AG08396 (cell line): ENCODE measurements at places on chromosomes 2 and 18.
A peak's percentile ranks its signal among the peaks of the same experiment; 100 is the strongest.

GRCh38 chr2:111930875-111931274, 32.5 kb downstream of the MERTK start:
- DNase-seq: peak; percentile 21

DNA sequence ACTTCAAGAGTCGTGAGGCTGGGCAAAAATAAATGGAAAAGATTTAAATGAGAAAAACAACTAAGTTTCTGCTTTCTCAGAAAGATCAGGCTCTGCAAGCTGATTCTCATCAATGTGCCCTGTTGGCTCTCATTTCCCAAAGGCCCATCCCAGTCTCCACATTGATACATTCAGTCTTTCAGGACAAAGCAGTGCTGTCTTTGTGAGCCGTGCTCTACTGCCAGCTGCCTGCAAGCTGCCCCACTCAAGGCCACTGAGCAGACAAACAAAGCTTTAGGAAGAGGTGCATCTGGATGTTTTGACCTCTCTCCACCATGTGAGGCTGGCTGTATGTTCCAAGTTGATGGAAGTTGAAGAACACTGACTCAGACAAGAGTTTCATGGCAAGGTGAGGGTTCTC, 48.8 kb downstream of the FSHR start:
- no peak for DNase-seq

GRCh38 chr2:22807872-22808271, 577.1 kb upstream of the KLHL29 start:
- DNase-seq: no peak

DNA sequence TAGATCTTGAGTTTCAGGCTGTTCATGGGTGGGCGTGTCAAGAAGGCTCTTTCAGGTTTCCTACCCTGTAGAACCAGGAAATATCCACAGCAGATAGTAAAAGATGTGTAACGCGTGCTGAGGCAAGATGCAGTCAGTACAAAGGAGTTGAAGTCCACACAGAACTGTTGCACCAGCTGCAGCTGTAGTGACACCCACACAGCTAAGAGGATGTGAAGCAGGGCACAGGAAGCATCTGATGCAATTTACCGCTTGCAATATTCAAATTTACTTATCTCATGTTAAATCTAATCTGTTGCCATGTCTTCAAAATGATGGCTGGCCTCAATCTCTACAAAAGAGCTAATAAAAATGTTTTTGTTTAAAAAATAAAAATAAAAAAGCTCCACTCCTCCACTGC, 132.8 kb downstream of the ARHGAP15 start:
- no peak for DNase-seq

- DNase-seq: no peak
Measured at GRCh38 chr2:135064149-135064548, 12.1 kb downstream of the RAB3GAP1 start.

DNA sequence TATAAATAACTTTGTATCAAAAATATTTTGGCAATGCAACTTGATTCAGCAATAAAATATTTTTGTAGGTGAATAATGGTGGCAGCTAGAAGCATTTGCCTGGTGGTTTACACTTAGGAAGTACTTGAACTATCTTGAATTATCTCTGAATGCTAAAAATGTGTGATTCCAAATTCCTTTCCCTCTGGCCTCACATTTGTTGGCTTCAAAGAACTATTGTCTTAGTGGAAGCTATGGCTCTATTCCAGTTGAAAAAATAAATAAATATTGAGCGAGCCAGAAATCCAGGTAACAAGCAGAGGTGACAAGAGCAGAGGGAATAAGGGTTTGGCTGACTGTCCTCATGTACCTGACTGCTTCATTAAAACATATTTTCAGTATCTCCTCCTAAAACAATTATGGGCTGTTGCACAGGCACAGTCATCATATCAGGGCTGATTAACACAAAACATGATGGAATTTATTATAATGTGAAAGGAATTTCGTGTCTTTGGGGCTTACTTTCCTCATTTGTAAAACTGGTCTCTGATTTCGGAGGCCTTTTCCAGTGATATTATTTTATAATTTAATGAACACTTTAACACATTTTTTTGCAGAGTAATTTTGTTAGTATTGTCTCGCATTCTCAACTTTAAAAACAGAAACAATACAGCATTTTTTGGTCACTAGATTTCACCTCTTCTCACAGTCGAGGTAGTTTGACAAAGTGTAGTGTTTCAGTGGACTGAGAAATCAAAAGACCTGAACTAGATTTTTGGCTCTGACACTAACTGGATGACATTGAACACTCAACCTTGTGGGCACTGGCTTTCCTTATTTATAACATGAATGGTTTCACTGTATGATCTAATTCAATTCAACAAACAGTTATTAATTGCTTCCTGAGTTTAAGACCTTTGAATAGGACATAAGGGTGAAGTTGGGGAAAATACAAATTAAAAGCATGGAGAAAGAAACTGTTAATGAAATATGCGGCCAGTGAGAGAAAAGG, 7.8 kb upstream of the CAVIN2 start:
- DNase-seq: no peak

DNA sequence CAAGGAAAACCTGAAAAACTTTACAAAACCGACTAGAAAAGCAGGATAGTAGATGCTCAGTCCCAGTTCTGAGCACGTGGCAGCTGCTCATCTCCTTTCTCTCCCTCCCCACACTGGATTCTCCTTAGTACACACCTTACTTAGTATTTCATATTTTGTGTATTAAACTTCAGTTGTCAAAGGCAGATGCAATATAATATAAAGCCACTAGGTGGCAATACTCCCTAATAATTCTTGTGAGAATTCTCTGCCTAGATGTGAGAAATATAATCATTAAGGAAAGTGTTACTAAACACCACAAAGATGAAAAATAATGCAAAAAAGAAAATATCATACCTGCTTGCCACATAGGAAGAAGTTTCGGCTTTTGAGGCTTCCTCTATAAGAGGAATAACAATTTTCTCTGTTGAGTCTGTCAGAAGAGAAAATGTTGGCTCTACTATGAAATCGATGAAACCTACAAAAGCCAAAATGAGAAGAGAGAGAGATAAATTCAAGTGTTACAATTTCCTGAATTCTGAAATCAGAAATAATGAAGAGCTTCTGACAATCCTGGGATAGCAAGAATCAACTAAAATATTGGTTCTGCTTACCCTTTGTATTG, 200.6 kb downstream of the PPP1R1C start:
- no peak for DNase-seq

- DNase-seq: peak; percentile 61
Measured at GRCh38 chr2:216057688-216058193, 23.9 kb downstream of the PECR start.

DNA sequence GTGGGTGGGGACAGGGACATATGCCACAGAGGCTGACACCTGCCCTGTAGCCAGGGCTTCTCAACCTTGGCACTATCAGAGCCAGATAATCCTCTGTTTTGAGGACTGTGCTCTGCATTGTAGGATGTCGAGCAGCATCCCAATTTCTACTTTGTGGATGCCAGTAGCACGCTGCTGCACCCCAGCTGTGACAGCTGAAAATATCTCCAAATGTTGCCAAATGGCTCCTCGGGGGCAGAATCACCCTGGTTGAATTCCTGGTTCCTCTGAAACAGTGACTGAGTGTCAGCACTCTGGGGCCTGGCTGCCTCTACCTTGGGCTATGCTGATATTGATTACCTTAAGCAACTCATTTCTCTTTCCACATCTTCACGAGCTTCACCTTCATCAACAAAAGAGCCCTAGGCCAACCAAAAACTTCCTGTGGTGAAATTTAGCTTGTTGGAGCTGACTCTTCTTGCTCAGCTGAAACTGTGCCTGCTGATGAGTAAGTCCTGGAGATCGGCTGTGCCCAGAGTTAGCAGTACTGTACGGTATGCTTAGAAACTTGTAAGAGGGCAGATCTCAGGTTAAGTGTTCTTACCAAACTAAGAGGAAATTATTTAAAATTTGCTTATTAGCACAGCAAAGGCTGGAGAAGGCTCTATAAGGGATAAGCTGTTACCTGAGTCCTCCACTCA, 138.1 kb downstream of the SEPTIN10 start:
- peak; percentile 67 for DNase-seq

DNA sequence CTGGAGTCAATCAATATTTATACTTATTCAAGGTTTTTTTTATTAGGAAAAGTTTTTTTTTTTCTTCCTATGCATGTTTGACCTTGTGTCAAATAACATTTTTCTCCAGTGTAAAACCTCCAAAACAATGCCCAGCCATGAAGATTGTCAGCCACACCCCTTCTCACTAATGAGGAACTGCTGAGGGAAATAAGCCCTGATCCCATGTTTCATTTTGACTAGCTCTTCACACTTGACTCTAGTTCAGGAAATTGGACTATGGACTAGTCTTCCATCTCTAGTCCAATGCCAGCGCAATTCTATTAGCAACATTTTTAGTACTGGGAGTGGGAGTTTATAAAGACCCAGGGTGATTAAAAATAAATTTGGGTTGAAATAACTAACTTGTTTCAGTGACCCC, 275.6 kb upstream of the CXCR4 start:
- DNase-seq: no peak

DNA sequence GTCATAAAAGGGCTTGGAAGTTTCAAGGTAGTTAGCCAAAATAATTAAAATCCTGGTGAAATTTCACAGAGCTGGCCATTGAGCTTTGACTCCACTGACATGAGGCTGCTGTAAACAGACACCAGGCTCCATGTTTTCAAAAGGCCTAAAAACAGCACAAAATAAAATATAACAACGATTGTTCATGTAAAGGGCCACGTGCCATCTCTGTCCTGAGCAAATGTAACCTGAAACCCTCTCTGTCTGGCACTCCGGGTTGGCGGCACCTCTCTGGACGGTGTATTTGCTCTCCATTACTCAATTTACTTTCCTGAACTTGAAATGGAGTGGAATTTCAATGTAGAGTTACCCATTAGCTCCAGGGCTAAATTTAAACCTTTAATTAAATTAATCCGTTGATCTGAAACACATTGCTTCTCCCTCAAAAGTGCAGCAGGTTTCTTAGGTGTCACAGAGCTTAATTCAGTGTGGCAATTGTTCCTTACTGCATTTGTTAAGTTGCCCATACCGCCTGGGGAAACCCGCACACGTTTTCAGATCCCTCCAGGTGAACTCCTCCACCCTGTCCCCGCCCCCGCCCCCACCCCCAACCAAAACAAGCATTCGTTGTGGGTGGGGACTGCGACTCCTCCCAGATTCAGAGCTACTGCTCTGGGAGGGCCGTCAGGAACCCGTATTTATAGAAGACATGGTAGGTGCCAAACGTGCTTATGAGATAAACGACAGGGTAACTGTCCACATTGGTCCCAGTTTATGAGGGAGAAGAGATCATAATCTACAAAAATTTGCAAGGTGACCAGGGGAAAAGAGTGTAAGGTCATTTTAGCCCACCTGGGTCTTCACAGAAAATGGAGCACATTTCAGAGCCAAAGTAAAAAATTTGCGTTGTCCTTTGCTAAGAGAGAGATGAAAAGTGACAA, 1.2 kb upstream of the CABLES1 start:
- no peak for DNase-seq

GRCh38 chr2:213246497-213247281, 37.6 kb upstream of the SPAG16 start:
- DNase-seq: no peak

DNA sequence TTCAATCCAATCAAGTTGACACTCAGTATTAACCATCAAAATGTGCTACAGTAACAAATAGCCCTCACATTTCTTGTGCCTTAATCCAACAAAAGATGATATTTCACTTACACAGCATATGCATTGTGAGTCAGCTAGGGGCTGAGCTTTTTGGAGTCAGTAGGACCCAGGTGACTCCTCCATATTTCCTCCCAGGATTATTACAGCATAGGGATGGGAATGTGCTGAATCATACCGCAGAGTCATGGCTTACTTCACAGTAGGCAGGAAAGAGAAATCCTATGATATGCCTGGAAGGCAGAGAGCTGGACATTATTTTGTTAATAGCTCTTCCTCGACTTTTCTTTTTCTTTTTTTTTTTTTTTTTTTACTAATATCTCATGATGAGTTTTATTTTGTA, 153.3 kb downstream of the TMEM182 start:
- no peak for DNase-seq

GRCh38 chr18:45231617-45232016, 383.7 kb upstream of the SLC14A2 start:
- DNase-seq: peak; percentile 11

DNA sequence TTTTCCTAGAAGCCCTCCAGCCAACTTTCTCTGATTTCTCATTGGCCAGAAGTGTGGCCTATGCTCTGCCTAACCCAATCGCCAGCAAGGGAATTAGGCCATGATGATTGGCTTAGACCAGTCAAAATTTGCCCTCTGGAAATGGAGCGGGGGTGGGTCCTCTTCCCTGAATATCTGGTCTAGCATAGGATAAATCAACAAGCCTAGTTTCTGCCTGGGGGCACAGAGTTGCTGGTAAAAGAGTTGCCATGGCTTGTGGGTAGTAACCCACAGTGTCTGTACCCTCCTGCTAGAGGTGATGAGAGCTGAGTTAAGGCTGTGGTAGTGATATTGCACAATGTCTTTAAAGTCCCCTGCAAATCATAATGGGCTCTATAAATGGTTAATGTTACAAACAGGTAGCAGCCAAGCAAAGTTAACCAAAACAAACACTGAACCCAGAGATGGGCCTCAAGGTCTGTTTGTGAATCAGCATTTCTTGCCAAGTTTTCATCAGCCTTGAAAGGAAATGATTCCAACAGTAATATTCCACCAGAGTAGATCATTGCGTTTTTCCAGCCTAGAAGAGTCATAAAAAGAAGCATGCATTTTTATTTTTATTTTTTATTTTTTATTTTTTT, 19.3 kb downstream of the GALM start:
- no peak for DNase-seq

DNA sequence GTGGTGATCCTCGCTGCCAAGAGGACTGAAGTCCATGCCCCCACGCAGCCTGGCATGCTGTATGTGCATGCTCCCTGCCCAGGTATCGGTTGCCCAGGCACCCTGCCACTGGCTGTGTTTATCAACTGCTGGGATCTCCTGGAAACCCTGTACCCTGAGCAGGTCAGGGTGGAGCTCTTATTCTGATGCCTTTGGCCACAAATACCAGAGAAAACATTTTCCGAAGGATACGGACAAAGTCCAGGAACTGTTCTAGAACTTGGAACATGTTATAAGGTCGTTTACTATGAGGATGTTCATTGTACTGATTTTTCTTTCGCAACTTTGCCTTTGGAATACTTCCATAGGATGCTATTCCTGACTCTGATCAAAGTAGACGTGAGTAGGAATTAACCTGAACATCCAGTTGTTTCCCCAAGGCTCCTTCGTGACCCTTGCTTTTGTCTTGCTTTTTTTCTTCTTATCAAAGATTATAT, 55.2 kb downstream of the TMEM17 start:
- no peak for DNase-seq

- DNase-seq: no peak
Measured at GRCh38 chr2:171763602-171764001, 76.3 kb downstream of the DYNC1I2 start.

DNA sequence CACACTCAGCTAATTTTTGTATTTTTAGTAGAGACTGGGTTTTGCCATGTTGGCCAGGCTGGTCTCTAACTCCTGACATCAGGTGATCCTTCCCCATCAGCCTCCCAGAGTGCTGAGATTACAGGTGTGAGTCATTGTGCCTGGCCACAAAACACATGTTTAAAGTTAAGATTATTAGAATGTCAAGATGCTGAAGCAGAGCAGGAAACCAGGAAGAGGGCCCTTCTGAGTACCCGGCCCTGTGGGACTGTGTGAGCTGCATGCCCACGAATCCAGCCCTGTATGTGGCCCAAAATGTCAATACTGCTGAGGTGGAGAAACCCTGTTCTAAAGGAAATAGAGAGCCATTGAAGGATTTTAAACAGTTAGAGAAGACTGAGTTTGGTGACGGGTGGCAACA, 31.0 kb upstream of the REV1 start:
- DNase-seq: no peak

- DNase-seq: no peak
Measured at GRCh38 chr18:7464245-7464966, 102.7 kb upstream of the PTPRM start.
